Activated gamma-delta T cell (primary cell): ENCODE measurements at places on chromosomes 7 and 10.

DNA sequence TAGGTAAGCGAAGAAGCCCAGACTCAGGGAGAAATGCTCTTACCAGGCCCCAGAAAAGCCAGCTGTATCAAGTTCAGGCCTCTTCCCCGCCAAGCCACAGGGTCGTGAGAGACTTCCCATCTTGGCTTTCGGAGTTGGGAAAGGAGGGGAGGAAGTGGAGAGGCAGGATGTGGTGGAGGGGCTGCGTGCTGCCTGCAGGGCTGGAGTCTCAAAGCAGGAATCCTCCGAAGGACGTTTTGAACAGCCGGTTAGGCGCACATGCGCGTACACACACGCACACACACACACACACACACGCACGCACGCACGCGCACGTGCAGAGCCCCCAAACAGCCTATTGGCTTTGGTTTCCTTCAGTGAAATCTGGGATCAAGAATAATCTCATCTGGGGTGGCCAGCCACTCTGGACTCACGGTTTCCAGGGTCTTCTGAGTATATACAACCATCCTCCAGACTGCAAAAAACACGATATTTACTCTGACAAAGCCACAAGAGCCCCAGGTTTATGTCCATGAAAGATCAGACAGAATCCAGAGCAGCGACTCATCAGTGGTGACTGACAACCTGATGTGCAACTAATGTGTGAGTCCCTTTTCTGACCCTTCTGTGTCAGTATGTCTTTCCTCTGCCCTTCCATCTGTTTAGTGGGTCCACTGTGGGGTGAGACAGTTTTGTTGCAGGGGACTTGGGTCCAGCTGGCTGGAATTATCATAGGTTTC, 115.0 kb upstream of the ZNF438 start:
- no peak for DNase-seq

DNA sequence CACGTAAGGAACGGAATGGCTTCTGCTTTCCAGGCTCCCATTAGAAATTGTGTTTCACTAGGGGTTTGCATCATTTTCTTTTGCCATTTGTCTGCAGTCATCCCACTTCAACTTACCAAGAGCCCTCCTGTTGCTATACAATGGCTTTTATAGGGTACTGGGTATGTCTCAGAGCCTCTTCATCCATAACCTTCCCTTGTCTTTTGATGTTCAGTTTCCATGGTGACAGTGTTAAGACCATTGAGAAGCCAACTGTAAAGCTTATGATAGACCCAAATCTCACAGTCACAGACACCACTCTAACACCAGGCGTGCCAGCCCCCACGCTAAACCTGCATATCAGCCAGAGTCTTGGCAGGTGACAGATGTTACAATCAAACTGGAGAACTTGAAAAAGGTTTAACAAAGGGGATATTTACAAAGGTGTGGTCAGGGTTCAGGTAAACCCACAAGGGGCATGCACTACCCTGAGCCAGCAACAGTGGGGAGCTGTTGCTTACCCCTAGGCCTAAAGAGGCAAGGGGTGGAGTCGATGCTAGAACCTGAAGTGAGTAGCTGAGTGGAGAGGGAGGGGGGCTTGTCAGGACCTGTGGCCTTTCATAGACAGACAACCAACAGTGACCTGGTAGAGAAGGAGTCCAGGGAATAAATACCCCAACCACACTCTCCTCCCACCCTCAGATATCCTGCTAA, 53.2 kb upstream of the ABLIM1 start:
- DNase-seq: no peak

DNA sequence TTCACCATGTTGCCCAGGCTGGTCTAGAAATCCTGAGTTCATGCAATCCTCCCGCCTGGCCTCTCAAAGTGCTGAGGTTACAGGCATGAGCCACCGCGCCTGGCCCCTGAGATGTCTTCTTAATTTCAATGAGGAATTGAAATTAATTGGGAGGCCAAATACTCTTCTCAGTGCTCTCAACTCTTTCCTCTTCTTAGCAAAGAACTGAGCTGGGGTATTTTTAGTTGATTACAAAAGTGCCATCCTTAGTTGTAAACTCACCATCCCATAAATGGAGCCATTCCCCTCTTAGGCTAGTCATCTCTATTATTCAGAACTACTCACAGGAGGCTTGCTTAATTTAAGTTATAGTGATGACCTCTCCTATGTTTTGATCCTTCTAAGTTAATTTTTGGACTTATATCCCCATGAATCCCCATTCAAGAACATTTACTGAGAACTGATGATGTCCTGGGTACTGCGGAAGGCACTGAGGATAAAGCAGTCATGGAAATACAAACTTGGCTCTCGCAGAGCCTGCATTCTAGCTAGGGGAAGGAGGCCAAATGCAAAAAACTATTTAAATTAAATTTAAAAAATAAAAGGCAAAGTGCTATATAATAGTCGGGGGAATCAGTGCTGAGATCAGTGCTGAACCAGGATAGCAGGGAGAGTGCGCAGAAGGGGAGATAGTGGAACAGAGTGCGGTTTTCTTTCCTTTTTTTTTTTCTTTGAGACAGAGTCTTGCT, 145.3 kb downstream of the SFMBT2 start:
- no peak for DNase-seq

- no peak for DNase-seq
Measured at GRCh38 chr7:30562498-30562897, 32.2 kb upstream of the GARS1 start.

GRCh38 chr10:117616179-117616578, 73.6 kb downstream of the EMX2 start:
- DNase-seq: no peak

DNA sequence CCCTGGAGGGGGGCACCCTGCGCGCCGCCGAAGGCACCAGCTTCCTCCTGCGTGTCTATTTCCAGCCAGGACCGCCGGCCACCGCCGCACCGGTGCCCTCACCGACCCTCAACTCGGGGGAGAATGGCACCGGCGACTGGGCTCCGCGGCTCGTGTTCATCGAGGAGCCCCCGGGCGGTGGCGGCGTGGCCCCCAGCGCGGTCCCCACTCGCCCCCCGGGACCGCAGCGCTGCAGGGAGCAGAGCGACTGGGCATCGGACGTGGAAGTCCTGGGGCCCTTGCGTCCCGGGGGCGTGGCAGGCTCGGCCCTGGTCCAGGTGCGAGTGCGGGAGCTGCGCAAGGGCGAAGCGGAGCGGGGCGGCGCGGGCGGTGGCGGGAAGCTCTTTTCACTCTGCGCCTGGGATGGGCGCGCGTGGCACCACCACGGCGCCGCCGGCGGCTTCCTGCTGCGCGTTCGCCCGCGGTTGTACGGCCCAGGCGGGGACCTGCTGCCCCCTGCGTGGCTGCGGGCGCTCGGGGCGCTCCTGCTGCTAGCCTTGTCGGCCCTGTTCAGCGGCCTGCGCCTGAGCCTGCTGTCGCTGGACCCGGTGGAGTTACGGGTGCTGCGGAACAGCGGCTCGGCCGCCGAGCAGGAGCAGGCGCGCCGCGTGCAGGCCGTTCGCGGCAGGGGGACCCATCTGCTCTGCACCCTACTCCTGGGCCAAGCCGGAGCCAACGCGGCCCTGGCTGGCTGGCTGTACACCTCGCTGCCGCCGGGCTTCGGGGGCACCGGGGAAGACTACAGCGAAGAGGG, 594 bp downstream of the CNNM1 start:
- no peak for DNase-seq

DNA sequence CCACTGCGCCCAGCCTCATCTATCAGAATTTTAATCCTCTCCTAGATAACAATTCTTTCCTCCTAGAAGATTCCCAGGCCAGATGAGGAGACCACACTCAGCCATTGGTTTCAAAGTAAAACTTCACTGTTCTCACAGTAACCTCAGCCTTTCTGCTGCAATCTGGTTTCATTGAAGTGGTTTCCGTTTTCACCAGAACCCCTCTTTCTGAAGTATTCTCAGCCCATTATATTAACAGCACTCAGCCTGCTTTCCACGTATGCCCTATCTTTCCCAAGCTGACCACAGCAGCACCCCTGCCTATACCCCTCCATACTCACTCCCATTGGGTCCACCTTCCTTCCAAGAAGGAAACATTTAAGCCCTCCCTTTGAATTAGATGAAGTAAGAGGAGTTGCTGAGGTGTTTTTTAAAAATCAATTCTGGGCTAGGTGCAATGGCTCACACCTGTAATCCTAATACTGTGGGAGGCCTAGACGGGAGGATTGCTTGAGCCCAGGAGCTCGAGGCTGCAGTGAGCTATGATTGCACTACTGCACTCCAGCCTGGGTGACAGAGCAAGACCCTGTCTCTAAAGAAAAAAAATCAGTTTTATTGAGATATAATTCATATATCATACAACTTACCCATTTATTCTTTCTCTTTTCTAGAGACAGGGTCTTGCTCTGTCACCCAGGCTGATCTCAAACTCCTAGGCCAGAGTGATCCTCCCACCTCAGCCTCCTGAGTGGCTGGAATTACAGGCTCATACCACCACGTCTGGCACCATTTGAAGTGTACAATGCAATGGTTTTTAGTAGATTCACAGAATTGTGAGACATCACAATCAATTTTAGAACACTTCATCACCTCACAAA, 11.3 kb downstream of the PLAU start:
- DNase-seq: no peak

DNA sequence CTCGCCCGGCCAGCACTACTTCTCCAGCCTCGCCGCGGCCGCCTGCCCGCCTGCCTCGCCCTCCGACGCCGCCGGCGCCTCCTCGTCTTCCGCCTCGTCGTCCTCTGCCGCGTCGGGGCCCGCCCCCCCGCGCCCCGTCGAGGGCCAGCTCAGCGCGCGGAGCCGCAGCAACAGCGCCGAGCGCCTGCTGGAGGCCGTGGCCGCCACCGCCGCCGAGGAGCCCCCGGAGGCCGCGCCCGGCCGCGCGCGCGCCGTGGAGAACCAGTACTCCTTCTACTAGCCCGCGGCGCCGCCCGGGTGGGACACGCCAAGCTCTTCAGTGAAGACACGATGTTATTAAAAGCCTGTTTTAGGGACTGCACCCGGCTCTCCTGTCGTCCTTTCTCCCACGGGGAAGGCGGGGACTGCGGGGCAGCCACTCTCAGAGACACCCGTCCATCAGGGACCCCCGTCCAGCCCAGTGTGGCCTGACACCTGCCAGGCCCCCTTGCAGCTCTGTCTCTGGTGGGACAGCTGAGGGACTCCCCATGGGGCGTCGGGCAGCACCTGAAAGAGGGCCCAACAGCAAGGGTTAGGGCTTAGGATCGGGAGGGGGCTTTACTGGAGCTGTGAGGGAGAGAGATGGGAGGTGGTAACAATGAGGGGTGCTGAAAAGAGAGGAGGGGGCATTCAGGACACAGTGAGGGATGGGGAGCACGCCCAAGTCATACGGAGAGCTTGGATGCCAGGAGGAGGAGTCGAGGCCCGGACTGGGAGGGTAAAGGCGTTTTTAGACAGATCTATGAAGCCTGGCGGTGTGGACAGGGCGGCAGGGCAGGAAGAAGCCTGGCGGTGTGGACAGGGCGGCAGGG, 34.7 kb downstream of the SPDYE6 start:
- DNase-seq: peak; percentile 25

- DNase-seq: no peak
Measured at GRCh38 chr7:12294701-12295100, 83.6 kb downstream of the TMEM106B start.

DNA sequence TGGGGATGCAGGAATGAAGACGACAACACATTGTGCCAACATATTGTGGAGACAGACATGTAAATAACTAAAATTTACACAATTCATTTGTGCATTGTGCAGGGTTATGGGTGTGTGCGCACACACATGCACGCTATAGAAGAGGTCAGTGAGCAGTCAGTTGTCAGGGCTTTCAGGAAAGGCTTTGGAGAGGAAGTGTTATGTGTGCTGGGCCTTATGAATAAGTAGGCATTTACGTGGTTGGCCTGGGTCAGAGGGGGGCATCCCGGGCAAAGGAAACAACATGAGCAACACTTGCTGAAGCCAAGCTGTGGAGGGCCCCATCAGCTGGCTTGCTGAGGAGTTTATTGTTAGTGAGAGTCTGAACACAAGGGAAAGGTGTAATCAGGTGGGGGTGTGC, 4.1 kb downstream of the PRXL2A start:
- no peak for DNase-seq

DNA sequence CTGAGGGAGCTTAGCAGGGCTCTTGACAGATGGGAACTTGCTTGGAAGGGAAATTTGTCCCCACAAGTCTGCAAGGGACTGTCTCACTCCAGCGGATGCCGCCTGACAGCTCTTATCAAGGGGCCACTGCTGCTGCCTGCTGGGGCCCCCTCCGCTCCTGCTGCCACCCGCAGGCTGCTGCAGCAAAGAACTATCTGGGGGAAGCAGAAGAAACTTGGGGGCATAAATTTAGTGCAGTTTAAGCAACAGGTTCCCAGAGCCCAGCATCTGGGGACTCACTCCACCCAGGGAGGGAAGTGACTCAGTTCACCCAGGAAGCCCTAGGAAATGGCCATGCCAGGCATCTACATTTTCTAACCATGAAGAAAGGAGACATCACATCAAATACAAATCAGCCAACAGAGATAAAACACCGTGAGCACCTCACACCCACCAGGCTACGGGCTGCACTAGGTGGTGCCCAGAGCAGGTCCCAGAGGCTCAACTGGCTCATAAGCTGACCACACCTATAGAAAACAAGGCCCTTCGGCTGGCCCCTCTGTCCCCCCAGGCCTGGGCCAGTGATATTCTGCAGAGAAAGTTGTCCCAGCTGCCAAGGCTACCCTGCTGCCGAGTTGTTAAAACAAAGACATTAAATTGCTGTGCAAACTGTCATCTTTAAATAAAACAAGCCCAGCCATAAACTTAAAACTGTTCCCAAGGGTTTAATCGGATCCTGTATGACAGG, 3.7 kb downstream of the RGS10 start:
- no peak for DNase-seq

DNA sequence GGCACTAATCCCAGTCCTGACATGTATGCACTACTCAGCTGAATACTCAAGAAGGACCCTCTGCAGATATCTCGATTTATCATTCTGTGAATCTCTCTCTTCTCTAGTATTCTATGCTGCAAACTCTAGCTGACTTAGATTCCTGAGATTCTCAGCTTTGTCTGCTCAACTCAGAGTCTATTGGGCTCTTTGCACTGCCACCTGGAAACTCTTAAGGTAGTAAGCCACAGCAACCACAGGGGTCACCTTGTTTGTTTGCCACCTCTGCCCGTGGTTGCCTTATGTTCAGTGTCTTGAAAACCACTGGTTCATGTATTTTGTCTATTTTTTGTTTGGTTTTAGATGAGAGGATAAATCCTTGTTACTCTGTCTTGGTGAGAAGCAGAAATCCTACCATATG, 72.9 kb downstream of the SP8 start:
- no peak for DNase-seq

GRCh38 chr10:126372396-126372795, 15.9 kb downstream of the ADAM12 start:
- no peak for DNase-seq

DNA sequence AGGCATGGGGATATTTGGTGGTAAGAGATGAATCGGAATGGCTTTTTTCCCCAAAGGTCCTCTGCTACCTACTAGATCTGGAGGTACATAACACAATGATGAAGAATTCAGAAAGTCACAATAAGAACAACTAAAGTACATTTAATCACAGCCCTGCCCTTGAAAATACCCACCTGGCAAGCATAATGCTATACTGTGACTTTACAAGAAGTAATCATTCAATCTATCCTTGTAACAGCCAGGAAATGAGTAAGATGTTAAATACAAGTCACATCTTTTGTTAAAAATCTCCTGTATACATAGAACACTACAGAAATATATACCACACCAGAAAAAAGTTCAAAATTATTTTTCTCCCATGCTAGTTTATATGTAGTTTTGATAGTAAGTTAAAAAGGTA, 108.3 kb upstream of the ABCB5 start:
- no peak for DNase-seq
